ENCODE measurements at places on chromosomes 6 and 20.

- no peak for DNase-seq
Measured at GRCh38 chr6:23505026-23505425, 621.0 kb upstream of the NRSN1 start.

DNA sequence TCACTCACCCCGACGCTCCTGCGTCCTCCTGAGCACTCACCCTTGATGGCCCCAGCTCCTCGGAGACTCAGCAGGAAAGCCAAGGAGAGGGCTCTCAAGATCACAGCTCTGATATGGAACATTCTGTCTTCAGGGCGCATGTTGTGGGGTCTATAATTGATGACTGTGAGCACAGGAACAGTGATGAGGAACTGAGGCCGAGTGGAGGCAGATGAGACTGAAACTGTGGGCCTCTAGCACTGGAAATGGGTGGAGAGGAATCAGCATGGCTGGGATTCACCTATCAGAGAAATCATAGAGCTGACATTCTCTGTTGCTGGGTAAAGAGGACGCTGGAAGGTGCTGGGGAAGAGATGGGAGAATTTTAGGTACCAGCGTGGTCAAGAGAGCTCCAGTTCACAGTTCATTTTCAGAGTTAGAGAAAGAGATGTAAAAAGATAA is at the start of gene HLA-DPA1:
TSS of gene HLA-DPA1 (minus strand) at position 219 of the 441 bp plus-strand sequence.
- DNase-seq, result peak; percentile 20

GRCh38 chr6:8536122-8536521 is 100.8 kb upstream of the SLC35B3 start:
- no peak for DNase-seq

DNA sequence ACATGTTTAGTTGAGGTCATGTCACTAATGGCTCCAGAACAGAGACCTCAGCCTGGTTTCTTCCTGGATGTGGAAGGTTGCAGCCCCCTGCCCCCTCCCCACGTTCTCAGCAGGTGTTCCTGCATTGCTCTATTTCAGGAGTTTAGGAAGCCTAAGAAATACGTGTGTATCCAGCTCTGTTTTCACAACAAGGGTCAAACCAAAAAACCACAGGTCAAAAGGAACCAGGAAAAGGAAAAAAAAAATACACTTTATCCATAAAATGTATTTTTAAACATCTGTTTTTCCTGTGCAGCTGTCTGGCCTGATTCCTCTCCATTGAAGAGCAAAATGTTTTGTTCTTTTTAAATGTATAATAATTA is 107.9 kb upstream of the PLEKHG1 start:
- DNase-seq, result no peak

GRCh38 chr20:34493646-34494045 is 22.6 kb upstream of the DYNLRB1 start:
- no peak for DNase-seq

DNA sequence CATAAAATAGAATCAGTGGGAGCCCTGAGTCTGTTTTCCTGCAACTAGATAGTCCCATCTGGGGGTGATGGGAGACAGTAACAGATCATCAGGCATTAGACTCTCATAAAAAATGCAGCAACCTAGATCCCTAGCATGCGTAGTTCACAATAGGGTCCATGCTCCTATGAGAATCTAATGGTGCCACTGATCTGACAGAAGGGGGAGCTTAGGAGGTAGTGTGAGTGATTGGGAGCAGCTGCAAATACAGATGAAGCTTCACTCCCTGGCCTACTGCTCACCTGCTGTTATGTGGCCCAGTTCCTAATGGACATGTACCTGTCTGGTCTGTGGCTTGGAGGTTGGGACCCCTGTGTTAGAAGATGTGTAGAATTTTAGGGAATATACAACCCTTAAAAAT is 904.5 kb upstream of the EPHA7 start:
- no peak for DNase-seq

GRCh38 chr6:56683882-56684281 is 41.2 kb upstream of the DST start:
- DNase-seq, result no peak

GRCh38 chr6:124977067-124977908 is 15.1 kb downstream of the RNF217 start:
- DNase-seq, result no peak

GRCh38 chr20:54397292-54398140 is 77.9 kb upstream of the DOK5 start:
- no peak for DNase-seq

DNA sequence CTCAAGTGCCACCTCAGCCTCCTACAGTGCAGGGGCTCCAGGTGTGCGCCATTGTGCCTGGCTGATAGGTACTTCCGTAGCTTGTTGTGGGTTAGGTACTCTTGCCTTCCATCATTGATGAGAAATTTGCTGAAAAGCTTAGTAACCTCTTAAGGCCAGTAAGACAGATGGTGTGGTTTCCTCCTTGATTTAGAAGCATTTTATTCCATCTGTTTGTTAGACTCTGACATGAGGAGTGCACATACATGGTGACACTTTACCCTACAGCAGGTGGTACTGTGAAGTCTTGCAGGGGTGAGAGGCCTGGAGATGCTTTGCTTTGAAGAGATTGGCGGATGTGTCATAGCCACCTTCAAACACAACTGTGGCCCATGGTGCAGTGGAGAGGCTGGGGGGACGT is 14.8 kb upstream of the MTG2 start:
- DNase-seq, result no peak

GRCh38 chr6:155542036-155542435 is 86.4 kb upstream of the NOX3 start:
- no peak for DNase-seq
